ENCODE measurements at places on chromosomes 12 and 14.
A peak's percentile ranks its signal among the peaks of the same experiment; 100 is the strongest.

DNA sequence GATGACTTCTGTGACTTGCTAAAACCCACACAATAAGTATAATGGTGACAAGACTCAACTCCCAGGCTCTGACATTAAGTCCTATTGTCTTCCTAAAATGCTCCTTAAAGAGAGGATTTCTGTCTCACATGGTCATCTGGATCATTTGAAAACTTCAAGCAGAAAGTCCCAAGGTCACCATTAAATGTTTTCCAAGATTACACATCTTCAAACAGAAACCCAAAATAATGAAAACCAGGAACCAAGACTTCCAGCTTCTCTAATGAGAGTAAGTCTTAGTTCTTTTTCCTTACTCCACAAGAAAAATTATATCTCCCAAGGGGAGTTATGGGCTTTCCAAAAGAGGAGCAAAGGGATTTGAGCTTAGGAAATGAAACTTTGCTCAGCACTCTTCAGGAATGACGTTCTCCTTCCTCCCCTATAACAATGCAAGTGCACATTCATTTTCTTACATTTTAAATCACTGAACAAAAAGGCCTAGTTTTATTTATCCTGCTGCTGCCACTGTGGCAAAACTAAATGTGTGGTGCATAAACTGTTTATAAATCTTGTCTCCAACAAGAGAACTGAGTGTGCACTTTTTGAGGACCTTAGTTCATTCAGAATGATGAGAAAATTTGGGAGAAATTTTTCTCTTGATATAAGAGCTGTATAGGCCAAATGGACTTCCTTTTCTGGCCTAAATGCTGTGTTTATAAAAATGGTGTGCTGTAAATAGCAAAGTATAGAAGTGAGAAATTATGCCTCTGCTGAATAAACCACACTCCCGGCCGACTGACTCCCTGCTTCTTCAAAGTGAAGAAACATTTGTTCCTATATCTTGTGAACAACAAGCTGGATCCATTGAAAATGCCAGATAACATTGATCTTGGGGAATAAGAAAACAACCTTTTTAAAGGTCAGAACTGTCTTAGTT, 148.4 kb upstream of the PLEKHG7 start:
- no peak for DNase-seq

DNA sequence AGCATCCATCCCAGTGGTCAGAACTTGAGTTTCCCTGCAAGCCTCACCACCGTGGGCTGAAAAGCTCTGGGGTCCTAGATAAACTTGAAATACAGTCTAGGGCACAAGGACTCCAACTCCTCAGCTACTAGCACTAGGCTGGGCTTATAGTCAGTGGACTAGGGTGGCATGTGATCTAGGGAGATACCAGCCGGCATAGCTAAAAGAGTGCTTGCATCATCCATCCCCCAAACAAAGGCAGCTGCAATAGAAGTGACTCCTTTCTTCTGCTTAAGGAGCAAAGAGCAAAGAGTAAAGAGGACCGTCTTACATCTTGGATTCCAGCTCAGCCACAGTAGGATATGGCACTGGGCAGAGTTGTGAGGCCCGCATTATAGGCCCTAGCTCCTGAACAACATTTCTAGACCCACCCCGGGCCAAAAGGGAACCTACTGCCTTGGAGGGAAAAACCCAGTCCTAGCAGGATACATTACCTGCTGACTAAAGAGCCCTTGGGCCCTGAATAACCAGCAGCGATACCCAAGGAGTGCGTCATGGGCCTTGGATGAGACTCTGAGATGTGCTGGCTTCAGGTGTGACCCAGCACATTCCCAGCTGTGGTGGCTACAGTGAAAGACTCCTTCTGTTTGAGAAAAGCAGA, 17.9 kb upstream of the SOS2 start:
- DNase-seq, result no peak

- no peak for DNase-seq
Observed at GRCh38 chr12:54373649-54374561, 9.6 kb upstream of the GPR84 start.

- no peak for DNase-seq
Observed at GRCh38 chr12:13181375-13182070, 15.0 kb upstream of the EMP1 start.

GRCh38 chr12:21370845-21371449, 1.8 kb upstream of the IAPP start:
- no peak for DNase-seq

GRCh38 chr14:24206260-24207103, 986 bp downstream of the TSSK4 start:
- DNase-seq, result no peak

DNA sequence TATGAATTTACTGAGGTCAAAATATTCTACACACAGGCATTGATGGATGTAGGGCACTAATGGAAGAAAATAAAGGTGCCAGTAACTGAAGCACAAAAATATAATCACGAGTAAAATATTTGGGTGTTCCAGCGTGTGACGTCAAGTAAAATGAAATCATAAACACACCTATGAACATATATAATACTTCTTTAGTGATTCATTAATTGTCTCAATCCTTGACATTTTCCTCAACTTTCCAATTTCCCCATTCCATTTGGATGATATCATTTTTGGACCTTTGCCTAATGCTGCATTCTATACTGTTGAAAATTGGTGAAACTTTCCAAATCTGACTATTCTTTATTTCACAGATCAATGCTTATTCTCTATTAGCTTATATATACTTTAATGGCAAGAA, 649.3 kb downstream of the GALC start:
- DNase-seq, result no peak

DNA sequence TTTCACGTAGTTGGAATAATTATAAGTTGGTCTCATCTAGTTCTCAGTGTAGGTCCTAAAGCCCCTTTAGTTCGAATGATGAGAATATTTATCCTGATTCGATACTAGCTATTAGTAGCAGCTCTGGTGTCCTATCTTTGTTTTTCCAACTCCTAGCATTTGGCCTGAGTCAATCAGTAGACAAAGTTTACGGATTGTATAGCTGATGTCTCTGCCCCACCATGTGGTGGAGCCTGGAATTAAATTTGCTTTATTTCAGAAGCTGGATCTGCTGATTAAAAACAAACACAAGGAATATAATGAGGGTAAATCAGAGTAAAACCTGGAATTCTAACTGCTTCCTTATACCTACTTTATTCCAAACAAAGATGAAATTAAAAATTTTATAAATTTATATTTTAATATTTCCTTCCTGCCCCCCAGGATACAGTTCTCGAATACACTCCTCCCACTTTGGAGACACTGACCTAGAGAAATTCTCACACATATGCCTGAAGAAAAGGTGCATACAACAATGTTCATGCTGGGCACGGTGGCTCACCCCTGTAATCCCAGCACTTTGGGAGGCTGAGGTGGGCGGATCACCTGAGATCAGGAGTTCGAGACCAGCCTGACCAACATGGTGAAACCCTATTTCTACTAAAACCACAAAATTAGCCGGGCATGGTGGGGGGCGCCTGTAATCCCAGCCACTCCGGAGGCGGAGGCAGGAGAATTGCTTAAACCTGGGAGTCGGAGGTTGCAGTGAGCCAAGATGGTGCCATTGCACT, 7.6 kb upstream of the BRMS1L start:
- no peak for DNase-seq

- no peak for DNase-seq
Observed at GRCh38 chr12:14471497-14471896, 96.2 kb downstream of the PLBD1 start.

DNA sequence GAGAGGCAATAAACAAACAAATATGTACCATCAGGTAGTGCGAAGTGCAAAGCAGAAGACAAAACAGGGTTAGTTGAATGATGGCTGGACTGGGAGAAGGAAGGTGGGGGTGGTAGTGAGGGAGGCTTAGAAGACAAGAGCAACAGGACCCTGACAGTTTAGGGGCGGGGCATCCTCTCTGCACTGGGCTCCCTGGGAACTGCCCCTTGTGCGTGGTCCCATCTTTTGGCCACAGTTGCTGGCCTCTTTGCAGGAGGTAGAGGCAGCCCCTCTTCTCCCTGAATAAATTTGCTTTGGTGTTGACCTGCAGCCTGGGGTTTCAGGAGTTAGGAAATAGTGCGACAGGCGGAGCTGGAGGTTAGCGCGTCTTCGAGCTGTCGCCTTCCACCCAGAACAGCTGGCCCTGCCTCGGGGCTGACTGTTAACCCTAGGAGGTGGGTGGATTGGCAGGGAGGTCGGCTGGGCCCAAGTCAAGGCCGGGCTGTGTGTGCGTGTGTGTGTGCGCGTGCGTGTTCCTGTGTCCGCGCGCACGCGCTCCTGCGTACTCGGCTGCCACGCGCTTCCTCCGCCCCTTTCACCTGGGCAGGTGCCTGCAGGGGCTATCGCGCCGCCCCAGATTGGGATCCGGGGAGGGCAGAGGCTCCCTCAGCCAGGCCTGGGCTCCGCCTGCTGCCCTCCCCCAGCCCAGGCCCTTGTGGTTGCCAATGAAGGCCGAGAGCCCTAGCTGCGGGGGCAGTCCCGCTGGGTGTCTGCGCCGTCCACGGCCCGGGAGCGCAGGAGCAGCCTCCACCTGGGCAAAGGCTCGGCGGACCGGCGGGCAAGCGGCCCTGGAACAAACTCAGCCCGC, 180.8 kb downstream of the ADCK1 start:
- no peak for DNase-seq

DNA sequence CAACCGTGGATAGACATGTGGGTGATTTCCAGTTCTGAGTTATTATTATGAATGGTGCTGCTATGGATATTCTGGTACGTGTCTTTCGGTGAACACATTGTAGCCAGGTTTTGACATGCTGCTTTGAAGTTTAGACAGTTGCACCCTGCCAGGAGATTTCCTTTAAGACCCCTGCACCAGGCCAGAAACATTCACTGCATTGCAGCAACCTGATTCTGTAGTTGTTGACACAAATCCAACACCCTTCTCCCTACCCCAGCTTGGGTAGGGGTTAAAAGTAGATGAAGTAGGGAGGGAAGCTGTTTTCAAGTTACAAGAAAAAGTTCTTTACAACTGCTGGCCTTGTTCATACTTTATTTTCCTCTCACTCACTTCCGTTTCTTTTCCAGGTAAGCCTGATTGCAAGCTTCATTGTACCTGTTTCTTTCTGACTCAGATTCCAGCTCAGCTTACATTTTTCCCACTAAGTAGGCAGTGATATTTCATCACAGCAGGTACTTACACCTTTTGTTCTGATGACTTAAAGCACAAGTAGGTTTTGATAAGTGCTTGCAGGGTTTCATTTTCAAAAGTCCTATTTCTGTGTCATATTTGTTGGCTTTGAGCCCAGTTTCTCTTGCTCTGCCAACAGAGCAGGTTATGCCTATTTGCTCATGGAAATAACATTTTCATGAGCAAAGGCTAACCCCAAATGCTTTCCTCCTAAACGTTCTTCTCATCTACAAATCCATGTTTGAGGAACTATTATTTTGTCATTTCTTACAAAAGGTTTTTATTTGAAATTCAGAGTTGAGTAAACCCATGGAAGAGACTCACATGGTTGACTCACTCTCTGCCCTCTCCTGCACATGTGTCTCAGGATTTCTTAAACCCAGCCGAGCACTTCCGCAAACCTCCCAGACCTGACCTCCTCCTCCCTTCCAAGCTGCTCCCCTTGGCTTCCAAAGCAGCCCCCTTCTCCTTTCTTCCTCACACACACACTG, 12.1 kb upstream of the LTA4H start:
- no peak for DNase-seq

DNA sequence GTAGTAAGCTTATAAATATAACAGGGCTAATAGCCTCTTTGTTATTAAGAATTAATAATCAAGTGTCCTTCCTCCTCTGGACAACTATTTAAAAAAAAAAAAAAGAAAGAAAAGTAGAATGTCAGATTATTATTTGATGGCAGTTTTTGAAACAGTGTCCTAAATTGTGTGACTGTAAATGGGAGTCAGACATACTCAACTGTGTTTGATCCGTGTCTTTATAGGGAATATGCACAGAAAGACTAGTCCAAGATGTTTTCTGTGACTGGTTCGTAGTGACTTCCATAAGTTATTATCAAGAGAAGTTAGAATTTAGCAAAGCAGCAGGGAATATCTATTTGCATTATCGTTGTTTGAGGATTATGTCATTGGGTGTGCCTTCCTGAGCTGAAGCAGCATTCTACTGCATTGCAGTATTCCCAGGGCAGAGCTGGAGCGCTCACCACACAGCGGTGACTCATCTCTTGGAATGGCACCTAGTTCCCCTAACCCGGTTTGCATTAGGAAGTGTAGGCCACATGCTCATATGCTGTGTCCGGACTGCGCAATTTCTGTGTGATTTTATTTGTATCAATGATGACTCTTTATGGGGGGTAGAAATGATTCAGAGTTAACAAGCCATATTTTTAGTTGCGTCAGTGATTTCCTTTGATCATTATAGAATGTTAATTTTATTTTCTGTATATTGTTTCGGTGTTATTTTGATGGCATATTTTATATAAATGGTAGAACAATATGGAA, 7.9 kb downstream of the DYNC1H1 start:
- peak; percentile 15 for DNase-seq

DNA sequence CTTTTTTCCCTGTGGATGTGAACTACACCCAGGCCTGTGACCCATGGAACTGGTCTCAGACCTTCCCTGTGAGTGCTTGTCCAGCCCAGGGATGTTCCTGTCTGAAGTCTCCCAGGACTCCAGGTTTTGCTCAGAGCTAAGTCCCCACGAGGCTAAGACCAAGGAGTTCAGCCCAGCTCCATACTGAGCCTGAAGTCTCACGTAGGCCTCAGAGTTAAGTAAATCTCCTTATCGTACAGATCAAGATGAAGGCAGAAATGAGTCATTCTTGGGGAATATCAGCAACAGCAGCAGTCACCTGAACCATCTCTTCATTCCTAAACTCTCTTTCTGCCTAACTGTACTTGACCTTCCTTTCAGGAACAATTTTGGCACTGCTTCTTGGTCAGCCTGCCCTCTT, 139.8 kb downstream of the ANO6 start:
- no peak for DNase-seq

DNA sequence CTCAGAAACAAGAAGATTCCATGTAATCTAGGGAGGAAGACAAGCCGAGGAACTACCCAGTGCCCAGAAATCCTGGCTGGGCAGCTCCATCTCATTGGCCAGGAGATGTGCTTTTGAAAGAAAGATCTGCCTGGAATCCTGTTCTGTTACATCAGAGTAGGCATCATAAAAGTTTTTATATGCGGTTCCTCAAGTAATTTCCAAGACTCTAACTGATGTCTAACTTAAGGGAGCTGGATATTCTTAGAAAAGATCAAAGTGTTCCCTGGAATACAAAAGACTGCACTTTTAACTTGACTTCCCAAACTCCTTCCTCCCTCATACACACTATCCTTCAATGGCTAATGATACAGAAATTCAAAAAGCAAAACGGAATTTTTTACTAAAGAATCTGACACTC, 16.3 kb downstream of the RHOJ start:
- DNase-seq, result no peak

DNA sequence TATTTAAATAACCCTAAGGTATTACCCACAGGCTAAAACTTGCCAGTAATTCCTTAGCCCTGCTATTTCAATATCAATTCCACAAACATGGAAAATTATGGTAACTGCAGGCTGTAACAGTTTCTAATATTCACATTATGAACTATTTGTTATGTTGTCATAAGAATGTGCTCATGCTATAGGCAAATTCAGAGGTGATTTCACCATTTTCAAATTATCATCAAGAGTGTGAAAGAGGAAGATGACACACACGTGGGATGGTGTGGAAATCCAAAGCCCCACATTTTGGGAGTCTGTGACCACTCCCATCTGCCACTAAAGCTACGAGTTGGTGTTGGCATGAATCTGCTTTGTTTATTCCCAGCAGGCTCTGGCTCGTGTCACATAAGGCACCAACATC, 5.9 kb upstream of the MYO1A start:
- no peak for DNase-seq

GRCh38 chr12:105025890-105026289, 39.8 kb downstream of the NOPCHAP1 start:
- peak; percentile 5 for DNase-seq

- no peak for DNase-seq
Observed at GRCh38 chr12:54026640-54027441, 1.4 kb upstream of the HOXC6 start.

Measured in C1 segment of cervical spinal cord (tissue), 14 donors.